ENCODE measurements at places on chromosomes 16 and 17.

- no peak for DNase-seq
Measured at GRCh38 chr16:79066561-79066960, 534.0 kb downstream of the MAF start.

- no peak for DNase-seq
Measured at GRCh38 chr17:78081551-78081950, 47.0 kb downstream of the TMC6 start.

DNA sequence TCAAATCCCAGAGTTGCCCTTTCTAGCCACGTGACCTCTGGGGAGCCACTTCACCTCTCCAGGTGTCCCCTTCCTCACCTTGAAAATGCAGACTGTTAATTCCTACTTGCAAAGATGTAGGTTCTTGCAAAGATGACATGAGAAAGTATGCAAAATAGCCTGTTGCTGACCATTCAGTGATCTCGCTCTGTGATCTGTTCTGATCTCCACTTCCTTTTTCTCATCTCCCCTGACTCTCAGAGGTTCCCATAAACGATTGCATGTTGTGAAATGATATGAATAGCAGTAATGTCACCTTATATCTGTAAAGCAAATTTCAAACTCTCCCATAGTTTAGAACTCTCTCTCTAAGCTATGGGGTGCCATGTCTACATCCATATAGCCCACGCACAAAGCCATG is 182.3 kb downstream of the TMEM132E start:
- DNase-seq: no peak

- no peak for DNase-seq
Measured at GRCh38 chr17:16939606-16940115, 32.3 kb downstream of the TNFRSF13B start.

- no peak for DNase-seq
Measured at GRCh38 chr17:77098884-77099545, 41.8 kb upstream of the SEC14L1 start.

DNA sequence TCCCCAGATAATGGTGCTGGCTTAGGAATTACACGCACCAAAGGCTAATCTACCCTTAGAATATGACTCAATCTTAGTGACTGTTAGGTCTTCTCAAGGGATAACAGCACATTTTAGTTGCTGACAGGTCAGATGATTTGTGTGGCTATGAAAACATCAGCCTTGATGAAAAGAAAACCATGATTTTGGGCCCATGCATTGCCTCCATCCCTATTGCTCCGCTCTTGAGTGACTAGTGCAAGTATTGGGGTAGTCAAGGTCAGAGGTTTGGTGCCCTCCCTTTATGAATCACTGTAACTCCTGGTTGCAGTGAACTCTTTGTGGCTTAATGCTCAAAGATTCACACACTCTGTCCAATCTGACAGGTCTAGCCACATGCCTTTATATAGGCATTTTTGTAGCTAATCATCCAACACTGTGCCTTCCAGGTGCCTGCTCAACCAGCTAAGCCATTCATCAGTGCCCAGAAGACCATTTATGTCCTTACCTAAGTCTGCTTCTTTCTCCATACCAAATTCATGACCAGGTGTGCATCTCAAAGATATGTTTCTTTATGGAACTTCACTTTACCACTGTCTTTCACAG is 251.6 kb downstream of the KCNJ2 start:
- DNase-seq: no peak

- no peak for DNase-seq
Measured at GRCh38 chr16:89958068-89958467, 9.5 kb downstream of the DEF8 start.

- DNase-seq: no peak
Measured at GRCh38 chr16:69934751-69935150, 16.4 kb upstream of the CLEC18A start.

DNA sequence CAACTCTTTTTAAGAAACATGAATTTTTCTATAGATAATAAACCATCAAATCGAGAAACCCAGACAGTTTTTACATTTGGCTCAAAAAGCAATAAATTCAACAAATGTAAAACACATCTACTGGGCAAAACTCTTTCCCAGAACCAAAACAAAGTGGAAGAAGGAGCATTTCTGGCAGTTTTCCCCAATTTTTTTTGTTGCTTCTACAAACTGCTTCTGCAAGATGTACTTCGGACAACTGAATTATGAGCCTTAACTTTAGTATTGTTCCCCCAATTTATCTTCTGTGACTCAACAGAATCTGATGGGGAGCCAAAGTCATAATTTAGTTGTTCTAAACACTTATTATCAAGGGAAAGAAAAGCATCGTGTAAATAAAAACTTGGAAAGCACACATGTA is 1047.2 kb downstream of the CDH11 start:
- DNase-seq: peak; percentile 20

GRCh38 chr16:84860383-84860782 is 40.6 kb downstream of the CRISPLD2 start:
- DNase-seq: no peak

GRCh38 chr16:15542261-15542660 is 100.7 kb downstream of the MARF1 start:
- no peak for DNase-seq

DNA sequence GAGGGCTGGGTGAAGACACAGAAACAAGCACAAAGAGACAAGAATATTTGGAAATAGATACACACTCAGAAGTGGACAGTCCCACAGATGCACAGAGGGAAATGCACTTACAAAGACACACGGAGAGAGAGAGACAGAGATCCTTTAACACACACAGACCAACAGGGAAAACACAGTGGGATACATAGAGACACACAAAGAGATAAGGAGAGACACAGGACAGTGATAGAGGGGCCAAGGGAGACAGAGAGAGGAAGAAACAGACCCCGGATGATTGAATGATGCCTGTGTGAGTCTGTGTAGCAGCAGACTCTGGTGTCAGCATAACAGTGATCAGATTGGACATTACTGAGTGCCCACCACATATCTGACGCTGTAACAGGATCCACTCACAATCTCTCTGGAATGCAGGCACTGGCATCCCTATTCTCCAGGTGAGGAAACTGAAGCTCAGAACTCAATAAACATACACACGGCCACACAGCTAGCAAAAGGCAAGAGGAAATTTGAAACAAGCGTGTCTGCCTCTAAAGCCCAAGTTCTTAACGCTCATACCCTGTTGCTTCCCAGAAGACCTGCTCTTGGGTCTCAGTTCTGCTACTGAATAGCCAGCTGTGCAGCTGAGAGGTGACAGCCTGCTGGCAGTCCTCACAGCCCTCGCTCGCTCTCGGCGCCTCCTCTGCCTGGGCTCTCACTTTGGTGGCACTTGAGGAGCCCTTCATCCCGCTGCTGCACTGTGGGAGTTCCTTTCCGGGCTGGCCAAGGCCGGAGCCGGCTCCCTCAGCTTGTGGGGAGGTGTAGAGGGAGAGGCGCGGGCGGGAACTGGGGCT is 186.3 kb upstream of the NLRP1 start:
- DNase-seq: no peak

DNA sequence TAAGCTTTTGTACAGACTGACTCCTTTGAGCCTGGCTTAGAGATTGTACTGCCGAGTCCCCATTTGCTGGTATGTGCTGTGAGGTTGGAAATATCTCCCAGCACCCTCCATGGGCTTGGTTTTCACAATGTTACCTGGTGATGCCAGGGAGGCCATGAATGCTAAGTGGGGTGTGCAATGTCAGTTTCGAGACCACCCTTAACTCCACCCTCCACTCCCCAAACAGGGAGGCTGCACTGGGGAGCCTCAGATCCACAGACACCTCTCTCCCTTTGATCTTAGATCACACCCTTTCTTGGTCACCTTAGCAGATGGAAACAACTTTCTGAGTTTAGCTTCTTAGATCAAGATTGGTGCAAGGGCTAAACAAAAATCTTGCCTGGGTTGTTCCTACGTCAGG is 28.6 kb upstream of the PIK3R6 start:
- no peak for DNase-seq

DNA sequence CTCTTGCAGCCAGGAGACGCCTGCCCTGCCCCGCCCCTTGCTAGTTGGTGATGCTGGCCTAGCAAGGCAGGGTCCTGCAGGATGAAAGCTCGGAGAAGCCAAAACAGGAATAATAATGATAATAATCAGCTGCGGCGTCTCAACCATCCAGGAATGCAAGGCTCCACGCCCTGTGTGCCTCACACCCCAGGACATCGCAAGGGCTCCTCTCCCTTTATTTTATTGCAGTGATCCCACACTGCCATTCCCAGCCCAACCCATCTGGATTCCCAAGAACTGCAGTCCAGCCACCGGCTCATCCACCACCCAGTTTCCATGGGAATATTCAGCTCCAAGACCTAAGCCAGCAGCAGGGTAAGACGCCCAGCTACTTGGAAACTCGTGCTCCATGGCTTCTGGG is 21.0 kb upstream of the ZNF652 start:
- DNase-seq: no peak

- no peak for DNase-seq
Measured at GRCh38 chr17:42517516-42517915, 18.5 kb upstream of the NAGLU start.

GRCh38 chr17:12856416-12856815 is 67.1 kb downstream of the ARHGAP44 start:
- DNase-seq: no peak

- no peak for DNase-seq
Measured at GRCh38 chr17:63516910-63517824, 6.0 kb upstream of the KCNH6 start.

DNA sequence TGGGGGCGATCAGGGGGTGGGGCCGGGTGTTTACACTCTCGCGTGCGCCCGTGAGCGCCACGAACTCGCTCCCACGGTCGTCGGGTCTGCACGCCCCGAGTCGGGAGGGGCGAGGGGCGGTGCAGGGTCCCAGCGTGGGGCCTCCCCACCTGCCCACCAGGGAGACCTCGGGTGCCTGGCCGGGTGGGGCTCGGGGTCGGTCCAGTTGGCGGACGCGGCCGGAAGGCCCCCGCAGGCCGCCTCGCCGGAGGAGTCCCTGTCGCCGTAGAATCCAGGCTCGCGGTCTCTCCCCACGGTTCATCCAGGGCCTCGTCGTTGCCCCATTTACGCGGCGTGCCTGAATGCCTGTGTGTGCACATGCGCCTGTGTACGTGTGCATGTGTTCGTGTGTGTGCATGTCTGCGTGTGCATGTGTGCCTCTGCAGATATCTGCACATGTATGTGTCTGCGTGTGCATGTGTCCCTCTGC is 510 bp upstream of the RAB40B start:
- DNase-seq: no peak

- no peak for DNase-seq
Measured at GRCh38 chr17:52710363-52710901, 551.9 kb upstream of the CA10 start.

DNA sequence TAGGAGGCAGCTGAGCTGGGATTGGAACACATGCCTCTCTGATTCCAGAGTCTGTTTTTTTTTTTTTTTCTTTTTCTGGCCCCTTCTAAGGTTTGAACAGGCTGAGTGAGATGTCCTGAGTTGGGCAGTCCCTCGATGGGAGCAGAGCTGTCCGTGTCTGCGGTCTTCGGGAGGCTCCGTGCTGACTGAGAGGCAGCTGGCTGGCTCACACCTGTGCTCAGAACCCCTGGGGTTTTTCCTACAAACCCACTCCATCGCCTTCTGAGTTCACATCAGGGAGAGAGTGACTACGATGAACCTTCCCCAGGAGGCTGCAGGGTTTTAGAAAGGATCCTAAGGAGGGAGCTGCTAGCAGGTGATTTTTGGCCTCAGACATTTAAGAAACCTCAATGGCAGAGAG is 92.5 kb downstream of the IRF8 start:
- no peak for DNase-seq

DNA sequence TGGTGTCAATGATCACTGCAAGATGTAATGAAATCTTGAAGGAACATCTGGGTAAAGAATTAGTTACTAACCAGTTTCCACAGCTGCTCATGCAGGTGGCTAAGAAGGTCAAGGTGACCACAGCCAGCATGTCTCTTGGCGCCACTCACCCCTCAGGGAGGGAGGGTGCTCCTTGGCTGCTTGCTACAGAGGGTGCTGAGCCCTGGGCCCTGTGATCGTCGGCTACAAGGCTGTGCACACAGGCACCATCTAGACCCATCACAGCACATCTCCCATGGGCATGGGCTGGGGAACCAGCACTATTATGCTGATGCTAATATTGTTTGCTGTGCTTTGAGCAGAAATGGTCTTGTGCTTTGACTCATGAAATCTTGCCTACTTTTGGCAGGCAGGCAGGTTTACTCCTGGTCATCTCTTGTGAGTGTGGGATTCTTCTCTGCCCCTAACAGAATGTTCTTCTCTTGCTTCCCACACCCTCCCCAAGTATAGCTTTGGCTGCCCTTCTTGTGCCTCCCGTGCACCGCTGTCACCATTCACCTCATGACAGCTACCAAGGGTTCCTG is 36.4 kb downstream of the TXNDC11 start:
- no peak for DNase-seq

DNA sequence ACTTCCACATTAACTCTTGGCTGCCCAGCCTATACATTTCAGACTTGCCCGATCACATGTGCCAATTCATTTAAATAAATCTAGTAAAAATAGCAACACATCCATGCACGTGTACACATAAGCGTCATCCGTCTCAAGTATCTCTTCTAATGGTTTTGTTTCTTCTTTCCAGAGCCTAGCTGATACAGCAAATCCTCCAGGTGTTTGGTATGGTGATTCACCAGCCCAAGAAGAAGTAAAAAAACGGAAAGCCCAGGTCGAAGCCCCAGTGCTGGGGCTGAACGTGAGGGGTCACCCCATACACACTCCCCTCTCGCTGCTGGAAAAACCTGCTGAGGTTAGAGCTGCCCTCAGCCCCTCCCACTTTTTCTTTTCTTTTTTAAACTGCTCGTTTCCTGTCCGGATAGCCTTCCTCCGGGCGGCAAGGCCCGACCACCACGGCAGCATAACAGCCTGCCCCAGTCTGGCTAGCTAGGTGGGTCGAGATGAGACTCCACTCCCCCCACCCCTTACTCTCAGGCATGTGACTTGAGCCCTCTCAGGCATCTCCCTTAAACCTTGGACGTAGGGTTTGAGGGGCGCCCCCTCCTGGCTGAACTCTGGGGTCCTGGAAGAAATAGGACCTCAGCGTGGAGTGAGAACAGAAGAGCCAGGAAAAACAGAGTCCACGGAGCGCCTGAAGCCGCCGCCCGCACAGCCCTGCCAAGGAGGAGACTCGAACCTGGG is 13.9 kb upstream of the OR1F1 start:
- no peak for DNase-seq

DNA sequence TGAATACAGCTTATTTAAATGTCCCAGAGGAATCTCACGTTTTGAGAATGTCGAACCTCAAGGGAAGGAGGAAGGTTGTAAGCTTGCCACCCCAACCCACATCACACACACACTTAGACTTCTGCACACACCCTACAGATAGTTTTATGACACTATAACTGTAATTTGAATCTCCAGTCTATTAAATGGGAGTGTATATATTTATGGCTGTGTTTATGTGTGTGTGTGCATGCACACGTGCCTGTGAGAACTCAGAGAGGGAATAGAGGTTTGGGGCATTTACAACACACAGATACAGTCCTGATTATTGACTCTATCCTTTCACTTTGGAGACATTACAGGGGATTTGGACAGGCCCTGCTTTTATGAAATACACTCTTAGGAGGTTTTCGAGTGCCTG is 171.5 kb upstream of the MAF start:
- DNase-seq: no peak

DNA sequence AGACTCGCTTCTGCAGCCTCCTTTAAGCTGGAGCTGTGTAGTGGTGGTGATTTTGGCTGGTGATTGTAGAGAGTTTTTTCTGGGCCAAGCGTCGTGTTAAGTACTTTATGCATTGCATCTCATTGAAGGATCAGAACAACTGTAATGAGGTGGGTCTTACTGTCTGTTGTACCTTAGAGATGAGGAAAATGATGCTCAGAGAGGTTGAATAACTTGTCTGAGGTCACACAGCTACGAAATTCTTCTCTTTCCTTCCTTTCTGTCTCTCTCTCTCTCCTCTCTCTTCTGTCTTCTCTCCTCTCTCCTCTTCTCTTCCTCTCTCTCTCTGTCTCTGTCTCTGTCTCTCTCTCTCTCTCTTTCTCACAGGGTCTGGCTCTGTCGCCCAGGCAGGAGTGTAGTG is 82.8 kb downstream of the CNGB1 start:
- DNase-seq: no peak

Measured in renal pelvis (tissue), 12 donors.